Stimulated activated CD4-positive, alpha-beta T cell treated with anti-CD3 and anti-CD28 coated beads, Interleukin-1b, Interleukin-23, amount 100 ng/mL, for 1 hour (primary cell): ENCODE measurements at places on chromosomes 2 and 18.

GRCh38 chr2:61721382-61721781, 132.5 kb downstream of the FAM161A start:
- DNase-seq: no peak

- no peak for DNase-seq
Observed at GRCh38 chr2:60294901-60295635, 258.4 kb downstream of the BCL11A start.

GRCh38 chr18:48955830-48956261, 5.1 kb upstream of the SMAD7 start:
- no peak for DNase-seq

- no peak for DNase-seq
Observed at GRCh38 chr18:10249801-10250200, 204.6 kb upstream of the APCDD1 start.

- DNase-seq: no peak
Observed at GRCh38 chr18:36428431-36429029, 131.0 kb downstream of the FHOD3 start.

GRCh38 chr2:233096006-233096405, 35.9 kb downstream of the INPP5D start:
- DNase-seq: no peak

- DNase-seq: no peak
Observed at GRCh38 chr2:27079233-27080139, 1.1 kb downstream of the EMILIN1 start.

DNA sequence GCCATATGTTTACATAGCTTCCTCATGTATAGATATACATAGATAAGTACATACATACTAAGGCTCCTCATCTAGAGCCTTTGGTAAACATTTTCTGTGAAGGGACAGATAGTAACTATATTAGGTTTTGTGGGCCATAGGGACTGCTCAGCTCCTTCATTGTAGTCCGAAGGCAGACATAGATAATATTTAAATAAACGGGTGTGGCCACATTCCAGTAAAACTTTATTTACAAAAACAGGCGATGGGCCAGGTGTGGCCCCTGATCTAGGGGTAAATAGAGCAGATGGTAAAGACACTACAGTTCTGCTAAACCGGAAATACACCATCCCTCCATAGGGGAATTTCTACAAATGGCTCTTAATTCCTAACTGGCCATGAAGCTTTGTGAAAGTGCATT, 7.3 kb downstream of the COQ10B start:
- DNase-seq: no peak

DNA sequence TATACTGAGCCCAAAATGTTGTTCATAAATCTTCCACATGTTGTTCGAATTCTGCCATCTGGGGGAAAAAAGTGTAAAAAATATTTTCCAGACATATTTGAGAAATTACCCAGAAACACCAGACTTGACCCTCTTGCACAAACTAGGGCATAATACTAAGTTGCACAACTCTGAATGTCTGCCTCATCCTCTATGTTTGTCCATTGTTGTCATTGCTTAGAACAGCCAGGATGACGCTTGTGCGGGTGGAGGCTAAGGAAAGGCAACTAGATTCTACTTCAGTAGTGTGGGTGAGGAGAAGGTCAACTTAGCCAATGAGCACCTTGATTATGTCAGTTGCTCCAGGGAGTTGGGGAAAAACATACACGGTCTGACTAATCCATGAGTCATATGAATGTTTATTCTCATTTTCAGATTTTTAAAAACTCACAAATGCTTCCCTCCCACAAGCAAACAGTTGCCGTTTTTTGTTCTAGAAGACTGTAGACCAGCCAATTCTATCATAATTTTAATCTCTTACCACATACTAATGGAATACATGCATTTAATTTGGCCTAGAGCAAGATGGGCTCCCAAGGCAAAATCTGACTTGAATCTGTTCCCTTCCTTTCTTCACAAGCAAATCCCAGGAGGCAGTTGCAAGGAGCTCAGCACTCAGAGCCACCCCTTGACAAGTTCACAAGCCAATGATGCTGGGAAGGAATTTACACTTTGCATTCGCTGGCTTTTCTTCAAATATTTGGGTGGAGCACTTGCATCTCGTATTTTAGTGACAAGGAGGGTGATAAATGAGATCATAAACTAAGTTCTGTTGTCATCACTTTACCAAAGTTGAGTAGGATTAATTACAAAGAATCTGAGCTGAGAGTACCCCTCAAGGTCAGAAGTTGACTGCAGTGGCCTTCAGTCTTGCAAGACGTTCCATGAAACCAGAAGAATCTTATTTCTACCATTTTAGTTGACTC, 163.2 kb upstream of the TWIST2 start:
- no peak for DNase-seq

GRCh38 chr2:29242621-29243375, 127.6 kb downstream of the CLIP4 start:
- no peak for DNase-seq

DNA sequence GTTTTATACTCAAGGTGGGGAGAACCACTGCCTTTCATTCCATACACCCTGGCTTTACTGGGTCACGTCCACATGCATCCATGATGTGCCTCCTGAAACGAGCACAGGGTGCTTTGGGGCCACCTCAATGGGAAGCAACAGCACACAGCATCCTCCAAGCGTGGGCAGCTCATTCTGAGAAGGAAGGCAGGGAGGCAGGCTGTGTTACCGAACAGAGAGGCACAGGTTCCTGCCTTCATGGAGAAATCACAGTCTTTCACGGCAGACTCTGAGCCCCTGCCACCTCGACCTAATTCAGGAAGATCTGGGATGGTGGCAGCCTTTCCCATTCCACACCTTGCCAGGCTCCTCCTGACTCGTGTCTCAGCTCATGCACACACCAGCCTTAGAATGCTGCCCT, 130.1 kb downstream of the GBX2 start:
- no peak for DNase-seq

- DNase-seq: no peak
Observed at GRCh38 chr2:136060416-136060815, 57.5 kb downstream of the CXCR4 start.

- DNase-seq: no peak
Observed at GRCh38 chr2:137005210-137005609, 239.9 kb downstream of the THSD7B start.

- no peak for DNase-seq
Observed at GRCh38 chr2:144944546-144945220, 424.8 kb upstream of the ZEB2 start.

DNA sequence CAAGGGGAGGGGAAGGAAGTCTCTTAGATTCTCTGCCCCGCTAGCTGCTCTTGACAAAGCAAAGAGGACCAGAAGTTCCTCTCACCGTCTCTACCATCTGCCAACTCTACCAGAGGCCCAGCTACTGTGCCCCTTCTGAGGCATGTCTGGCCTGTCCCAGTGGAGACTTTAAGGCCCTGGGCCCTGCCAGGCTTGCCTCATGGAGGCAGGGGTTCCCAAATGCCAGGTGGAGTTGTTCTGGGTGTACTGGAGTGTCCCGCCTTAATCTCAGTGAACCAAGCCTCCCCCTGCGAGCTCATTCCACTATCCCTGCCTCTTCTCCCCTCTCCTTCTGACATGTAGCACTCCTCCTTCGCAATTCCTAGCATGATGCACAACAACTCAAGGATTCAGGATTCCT, 2.2 kb downstream of the HOXD12 start:
- DNase-seq: no peak

DNA sequence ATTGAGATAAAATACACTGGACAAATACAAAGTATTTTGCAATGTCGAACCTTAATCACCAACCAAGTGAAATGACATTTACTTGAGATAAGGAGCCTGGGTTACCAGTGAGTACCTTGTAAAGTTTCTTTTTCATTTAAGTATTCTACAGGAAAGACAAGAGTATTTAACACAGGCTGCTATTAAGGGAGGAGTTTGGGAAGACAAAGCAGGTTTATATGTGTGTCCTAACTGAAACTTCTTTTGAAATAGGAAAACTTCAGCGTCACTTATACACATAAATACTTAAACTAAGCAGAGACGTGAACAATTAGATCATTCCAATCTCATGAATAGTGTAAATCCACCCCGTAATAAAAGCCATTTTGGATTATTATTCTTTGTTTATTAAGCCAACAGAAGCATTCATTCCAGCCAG, 126.7 kb upstream of the CYP26B1 start:
- DNase-seq: no peak

- no peak for DNase-seq
Observed at GRCh38 chr2:218856167-218856895, 3.3 kb upstream of the WNT6 start.

- no peak for DNase-seq
Observed at GRCh38 chr18:58186258-58186948, 142.4 kb downstream of the NEDD4L start.

GRCh38 chr2:121746071-121746578, 9.3 kb upstream of the TSN start:
- DNase-seq: no peak

- no peak for DNase-seq
Observed at GRCh38 chr2:38702413-38702812, 36.5 kb downstream of the GALM start.

DNA sequence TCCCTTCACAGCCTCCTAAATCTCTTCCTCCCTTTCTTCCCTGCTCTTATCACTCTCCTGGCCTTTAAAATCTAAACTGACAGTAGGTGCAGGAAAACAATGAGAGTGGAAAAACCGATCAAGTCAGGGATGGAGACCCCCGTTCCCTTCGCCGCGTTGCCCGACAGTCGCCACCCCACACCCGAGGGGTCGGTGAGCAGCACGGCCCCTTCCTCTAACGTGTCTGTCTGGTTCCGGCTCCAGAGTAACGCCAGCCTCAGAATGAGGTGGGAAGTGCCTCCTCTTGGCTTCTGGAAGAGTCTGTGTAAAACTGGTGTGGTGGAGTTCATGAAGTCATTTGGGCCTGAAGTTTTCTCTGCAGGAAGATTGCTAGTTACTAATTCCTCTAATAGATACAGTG, 138.6 kb downstream of the NFATC1 start:
- DNase-seq: no peak

GRCh38 chr2:66447677-66448076, 12.8 kb downstream of the MEIS1 start:
- DNase-seq: no peak

- no peak for DNase-seq
Observed at GRCh38 chr18:13120983-13121441, 97.5 kb upstream of the LDLRAD4 start.

GRCh38 chr2:156933645-156934225, 323.8 kb upstream of the GALNT5 start:
- no peak for DNase-seq

GRCh38 chr18:75173125-75173432, 35.9 kb downstream of the PTGR3 start:
- no peak for DNase-seq

GRCh38 chr2:241350878-241351639, 5.0 kb upstream of the FARP2 start:
- no peak for DNase-seq

- DNase-seq: no peak
Observed at GRCh38 chr18:37497853-37498518, 67.6 kb downstream of the CELF4 start.

DNA sequence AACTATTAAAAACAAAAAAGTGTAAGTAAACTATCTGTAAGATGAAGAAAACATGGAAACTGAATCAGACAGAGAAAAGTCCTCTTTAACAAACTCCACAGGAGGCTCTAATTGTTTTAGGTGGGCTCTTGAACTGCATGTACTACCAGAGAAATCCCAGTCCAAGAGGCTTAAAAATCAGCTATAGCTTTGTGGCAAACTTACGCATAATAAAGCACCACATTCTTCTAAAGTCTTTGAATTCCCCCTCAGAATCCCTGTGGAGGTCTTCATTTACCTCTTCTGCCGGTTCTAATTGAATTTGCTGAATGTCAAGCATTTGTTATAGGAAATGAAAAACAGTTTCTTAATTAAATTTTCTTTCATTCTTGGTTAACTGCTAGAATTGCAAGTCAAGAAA, 40.8 kb downstream of the CHN1 start:
- DNase-seq: no peak

DNA sequence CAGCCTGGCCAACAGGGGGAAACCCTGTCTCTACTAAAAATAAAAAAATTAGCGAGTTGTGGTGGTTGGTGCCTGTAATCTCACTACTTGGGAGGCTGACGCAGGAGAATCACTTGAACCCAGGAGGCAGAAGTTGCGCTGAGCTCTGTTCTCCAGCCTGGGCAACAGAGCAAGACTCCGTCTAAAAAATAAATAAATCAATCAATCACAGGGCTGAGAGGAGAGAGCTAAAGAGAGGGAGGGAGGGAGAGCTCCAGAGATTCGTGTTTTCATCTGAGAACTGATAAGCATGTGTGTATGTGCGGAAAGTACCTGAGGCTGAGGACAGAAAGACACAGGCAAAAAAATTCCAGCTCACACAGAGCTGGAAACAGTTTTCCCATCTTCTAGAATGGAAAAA, 37.2 kb upstream of the DYNC2LI1 start:
- no peak for DNase-seq

DNA sequence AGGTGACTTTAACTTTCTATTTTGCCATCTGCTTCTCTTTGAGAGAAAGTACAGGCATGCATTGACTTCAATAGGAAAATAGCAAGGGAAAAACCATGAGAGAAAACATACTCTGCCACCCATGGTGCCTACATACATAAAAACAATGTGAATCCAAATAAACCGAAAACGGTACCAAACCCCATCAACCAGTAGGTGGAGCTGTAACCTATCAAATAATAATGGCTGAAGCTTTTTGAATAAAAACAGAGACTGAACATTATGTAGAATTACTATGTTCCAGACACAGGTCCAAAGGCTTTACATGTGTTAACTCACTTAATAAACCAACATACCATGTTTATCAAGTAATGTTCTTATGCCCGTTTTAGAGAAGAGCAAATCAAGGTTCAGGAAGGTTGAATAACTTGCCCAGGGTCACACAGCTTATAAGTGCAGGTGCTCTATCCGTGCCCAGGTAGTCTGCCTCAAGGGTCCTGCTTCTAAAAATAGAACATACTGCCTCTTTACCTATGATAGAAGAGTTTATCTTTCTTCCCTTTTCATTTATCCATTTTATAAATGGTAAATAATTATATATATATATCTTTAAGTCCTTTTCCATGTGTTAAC, 293.9 kb upstream of the SYT4 start:
- no peak for DNase-seq

- no peak for DNase-seq
Observed at GRCh38 chr2:148528356-148529064, 116.0 kb upstream of the EPC2 start.

DNA sequence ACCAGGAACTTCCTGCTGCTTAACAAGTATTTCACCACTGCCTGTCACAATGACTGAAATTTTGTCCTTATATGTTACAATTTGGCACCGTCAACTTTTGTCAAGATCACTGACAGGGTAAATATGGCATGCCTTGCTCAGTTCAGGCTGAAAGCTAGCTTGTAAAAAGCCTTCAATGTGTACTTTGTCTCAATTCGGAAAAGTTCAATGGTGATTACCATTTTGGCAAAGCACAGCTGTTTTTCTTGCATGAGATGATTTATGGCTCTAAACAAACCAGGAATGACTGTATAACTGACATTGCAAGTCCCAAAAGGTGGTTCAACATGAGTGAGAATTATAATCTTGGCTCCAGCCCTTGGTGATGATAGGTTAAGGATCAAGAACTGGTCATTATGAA, 1255.2 kb downstream of the CNTNAP5 start:
- DNase-seq: no peak
